Activated naive CD8-positive, alpha-beta T cell treated with anti-CD3 and anti-CD28 coated beads for 36 hours (primary cell): ENCODE measurements at places on chromosomes 11 and 22.

DNA sequence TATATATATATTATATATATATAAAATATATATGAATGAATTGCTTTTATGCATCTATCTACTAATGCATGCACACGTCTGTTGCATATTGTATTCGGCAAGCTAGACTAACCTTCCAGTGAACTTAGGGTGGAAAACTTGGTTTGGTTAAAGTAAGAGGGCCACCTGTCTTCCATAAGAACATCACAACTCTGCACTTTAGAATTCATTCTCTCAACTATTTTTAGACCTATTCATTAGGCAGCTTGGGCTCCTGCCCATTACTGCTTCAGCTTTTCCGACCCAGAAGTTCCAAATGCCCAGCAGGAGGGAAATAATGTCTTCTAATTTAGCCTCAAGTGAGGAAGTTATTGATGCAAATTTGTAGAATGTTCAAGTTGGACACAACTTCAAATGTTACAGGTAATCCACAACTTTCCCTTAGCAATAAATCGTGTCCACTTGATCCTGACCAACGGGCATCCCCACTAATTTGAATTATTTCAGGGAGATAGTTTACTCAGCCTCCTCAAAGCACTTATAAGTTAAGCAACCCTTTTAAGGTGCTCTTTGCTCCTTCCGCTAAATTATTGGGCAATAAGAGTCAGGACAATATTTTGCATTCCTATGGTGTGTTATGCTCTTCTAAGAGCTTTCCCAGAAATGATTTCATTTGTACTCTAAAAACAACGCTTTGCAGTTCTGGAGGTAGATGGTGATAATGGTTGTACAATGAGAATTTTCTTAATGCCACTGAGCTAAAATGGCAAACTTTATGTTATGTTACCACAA, 132.3 kb downstream of the OPCML start:
- no peak for DNase-seq

DNA sequence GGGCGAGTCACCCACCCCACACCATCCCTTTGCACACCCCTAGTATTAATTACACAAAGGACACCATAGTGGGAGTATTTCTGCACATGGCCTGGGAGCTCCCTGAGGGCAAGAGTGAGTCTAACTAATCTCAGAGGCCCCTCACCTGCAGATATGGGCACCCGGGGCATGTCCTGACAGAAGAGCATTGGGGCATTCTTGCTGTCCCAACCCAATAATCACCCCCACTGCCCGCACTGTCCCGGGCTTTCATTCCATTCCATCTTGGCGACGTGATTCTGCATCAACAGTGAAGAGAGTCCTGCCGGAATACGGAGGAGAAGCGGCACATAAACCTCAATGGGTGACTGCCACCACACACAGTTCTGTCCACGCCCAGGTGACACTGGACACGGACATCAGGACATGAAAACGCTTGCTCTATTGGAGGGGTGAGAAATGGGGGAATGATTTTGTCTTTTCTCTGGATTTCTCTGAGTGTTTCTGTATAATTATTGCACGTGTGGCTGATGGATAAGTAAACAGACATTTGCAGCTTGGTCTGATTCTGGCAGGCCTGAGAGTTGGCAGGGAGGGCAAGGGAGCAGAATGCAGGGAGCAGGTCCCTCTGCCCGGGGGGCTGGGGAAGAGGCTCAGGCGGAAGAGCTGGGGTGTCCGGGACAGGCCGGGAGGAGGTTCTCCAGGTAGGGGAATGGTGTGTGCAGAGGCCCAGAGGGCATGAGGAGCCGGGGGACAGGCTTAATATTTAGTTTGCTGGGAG, 38.2 kb downstream of the SCUBE1 start:
- no peak for DNase-seq

GRCh38 chr11:76824083-76824939, 36.4 kb upstream of the ACER3 start:
- no peak for DNase-seq

DNA sequence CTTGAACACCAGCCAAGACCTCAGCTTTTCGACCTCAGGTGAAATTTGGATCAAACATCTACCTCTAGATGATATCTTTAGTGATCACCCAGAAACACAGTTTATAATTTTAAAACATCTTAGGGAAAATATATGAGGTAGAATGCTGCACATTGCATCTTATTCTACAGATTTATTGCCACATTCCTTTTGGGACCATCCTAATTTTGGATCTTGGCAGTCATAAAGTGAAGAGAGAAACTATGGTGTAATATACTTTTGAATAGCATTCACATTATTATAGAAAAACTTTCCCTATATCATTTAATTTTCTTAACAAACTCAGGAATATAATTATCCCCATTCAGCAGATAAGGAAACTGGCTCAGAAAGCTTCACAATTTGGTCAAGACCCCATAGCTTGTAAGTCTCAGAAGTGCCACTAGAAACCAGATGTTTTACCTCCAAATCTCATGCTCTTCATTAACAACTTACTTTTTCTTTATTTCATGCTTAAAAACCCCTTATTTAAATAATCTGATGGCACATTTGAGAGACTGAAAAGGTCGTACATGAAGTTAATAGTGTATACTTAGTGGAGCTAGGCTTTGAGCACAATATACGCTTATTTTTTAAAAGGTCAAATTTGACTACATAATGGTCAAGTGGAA, 199.2 kb upstream of the CTSC start:
- DNase-seq, result no peak

DNA sequence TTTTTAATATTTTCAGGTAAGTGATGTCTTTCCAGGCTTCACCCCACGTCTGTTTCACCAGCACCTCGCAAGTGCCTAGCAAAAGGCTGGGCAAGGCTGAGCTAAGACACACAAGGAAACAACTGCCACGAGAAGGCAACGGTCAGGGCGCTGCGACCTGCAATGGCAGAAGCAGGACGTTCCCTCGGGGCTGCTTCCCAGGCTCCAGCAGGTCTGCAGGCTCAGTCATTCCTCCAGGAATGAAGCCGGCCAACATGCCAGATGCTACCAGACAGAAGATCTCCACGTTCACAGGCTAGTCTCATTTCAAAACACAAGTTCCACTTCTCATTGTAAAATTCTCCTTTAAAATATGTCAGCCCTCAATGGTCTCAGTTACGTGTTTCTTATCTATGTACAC, 45.5 kb downstream of the CELSR1 start:
- no peak for DNase-seq

DNA sequence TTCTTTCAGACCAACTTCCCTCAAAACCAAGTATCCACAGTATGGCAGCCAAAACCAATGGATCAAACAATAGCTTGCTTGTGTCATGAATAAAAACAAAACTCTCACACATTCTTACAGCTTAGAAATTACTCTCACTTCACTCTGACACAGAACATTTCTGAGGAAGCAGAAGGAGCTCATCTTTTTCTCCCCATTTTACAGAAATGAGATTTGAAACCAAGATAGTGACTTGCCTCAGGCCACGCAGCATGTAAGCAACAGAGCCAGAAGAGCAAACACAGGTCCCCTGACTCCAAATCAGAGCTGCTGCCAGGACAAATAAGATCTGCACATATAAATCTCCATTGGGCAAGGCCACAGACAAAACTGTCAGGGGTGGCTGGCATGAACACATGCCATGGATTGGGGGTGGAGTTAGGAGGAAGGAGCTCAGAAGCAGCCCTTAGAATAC, 64.8 kb downstream of the RAB30 start:
- DNase-seq, result no peak

DNA sequence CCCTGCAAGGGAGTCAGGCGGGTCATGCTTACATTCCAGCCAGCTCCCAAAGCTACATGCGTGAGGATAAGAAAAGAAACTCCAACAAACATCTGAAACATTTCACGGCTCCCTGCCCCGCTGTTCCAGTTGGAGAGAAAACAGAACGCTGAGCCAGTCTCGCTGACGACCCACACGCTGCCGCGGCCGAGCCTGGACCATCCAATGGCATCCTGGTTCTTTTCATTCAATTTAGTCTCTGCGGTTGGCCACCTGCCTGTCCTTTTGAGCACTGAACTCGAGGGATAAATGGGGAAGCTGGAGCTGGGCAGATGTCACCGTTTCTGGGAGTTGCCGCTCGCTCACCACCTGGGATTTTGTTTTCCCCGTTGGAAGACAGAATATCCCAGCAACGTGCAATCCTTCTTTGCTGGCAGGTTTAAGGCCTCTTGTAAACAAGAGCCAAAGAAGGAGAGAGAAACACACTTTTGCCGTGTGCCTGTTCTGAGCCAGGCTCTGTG, 45.3 kb upstream of the SHISAL1 start:
- no peak for DNase-seq

- no peak for DNase-seq
Observed at GRCh38 chr22:45587638-45588505, 83.8 kb upstream of the ATXN10 start.

DNA sequence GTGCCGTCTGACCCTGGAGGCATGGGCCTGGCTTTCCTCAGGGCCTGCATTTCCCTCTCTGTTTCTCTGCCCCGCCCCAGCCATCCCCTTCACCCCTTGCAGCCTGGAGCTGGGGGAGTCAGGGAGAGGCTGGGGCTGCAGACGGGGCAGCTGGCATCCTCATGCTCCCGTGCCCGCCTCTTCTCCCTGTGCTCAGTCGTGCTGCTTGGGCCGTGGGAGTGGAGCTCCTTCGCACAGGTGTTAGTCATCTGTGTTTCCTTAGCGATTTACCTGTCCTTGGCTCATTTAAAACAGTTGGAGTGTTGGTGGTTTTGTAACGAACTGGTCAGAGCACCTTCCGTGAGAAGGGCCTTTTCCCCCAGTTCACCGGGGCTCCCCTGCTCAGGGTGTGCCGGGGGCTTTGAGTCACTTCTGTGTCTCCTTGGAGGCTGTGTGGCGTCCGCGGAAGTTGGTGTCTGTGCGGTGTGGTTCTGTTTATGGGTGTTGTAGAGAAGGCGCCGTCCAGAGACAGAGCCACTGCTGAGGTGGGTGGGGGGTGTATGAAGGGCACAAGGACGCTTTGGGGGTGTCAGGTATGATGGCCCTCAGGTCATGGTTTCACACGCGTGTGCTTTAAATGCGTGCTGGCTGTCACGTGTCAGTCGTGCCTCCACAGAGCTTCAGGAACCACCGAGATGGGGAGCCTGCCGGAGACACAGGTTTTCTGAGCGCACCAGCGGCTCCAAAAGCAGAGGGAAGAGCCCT, 19.5 kb downstream of the BRSK2 start:
- no peak for DNase-seq

- DNase-seq, result no peak
Observed at GRCh38 chr11:122115524-122116379, at the start of gene BLID. TSS of gene BLID (minus strand) at chr11:122116215. CDS start at chr11:122115922, 293 bp downstream.

- no peak for DNase-seq
Observed at GRCh38 chr11:70410276-70411205, 12.2 kb downstream of the CTTN start.

DNA sequence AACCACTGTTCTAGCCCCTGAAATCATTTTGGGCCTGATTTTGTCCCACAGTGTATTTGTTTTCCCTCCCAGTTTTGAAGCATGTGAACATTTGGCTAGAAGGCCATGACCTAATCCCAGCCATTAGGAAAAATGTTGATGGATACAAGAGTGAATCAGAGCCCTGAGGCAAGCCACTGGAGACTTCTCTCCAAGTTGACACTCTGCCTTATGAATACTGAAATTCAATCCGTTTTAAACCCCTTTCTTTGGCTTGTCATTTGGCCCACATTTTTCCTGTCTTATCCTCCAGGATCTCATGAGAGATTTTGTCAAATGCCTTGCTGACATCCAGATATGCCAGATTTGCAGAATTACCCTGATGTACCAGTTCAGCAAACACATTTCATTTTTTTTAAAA, 158.8 kb downstream of the FAT3 start:
- no peak for DNase-seq

DNA sequence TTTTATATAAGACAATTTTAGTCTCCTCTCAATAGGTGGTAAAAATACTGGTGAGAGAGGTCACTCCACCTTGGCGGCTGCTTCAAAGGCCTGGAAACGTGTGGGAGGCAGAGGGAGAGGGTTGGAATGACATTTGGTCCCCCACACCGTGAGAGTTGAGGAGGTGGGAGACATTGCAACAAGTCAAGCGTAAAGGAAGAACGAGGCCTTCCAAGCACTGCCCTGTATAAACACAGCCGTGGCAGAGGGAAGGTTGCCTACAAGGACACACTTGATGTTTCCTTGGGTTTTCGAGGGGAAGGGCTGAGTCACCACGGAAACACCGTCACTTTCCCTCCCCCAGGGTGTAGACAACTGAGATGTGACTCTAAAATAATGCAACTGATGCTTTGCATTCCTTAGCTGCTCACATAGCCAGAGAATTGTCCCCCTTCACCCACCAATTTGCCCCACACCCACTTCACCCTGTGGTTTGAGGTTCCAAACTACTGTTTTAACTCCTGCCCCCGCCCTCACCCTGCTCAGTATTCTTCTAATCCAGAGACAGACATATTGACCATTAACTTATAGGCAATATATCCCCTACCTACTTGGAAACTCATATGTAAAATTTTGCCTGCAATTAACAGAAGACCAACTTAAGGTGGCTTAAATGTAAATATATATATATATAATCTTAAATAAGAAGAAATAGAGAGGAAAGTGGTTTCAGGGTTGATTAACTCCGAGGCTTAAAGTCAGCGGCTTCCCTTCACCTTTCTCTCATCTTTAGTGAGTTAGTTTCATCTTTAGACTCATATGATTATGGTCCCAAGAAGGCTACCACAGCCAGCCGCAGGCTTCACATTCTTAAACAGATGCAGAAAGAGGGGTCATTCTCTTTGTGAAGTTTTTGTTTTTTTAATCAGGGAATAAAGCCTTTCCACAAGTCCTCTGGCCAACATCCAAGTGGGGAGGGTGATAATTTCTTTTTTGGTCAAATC, 54.1 kb upstream of the BDNF start:
- no peak for DNase-seq

GRCh38 chr11:44456544-44457300, 108.7 kb upstream of the CD82 start:
- no peak for DNase-seq

DNA sequence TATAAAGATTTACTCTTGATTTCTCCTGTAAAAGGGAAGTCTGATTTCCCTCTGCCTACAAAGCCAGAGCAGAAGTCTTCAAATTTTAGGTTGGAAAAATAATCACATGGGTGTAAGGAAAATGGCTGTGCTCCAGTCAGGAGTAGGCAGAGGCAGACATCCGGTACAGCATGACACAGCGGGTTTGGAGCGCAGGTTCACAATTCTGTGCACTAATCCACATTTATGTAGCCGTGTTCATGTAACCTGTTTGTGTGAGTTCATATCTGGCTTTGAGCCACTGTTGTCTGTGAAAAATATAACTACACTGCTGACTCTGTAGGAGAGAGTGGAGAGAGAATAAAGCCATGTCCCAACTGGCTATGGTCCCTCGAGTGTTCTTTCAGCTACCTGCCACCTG, 248.0 kb downstream of the CASP12 start:
- DNase-seq, result no peak

- no peak for DNase-seq
Observed at GRCh38 chr11:68004551-68005335, 846 bp upstream of the UNC93B1 start.

GRCh38 chr22:27452922-27453321, 348.6 kb downstream of the MN1 start:
- DNase-seq, result no peak

GRCh38 chr11:125167954-125168835, 3.6 kb downstream of the PKNOX2 start:
- no peak for DNase-seq

GRCh38 chr11:109783014-109783413, 310.2 kb upstream of the ZC3H12C start:
- no peak for DNase-seq
